ENCODE measurements at places on chromosomes 1 and 21. TPM values are rescaled to one million over a fixed set of nuclear protein-coding genes. Genes with fewer than 3 reads are reported as not detected.

GRCh38 chr21:38242061-38242460 is 14.7 kb upstream of the KCNJ15 start:
- no peak for DNase-seq

Gene AKR7A3
- total RNA-seq, result not detected

DNA sequence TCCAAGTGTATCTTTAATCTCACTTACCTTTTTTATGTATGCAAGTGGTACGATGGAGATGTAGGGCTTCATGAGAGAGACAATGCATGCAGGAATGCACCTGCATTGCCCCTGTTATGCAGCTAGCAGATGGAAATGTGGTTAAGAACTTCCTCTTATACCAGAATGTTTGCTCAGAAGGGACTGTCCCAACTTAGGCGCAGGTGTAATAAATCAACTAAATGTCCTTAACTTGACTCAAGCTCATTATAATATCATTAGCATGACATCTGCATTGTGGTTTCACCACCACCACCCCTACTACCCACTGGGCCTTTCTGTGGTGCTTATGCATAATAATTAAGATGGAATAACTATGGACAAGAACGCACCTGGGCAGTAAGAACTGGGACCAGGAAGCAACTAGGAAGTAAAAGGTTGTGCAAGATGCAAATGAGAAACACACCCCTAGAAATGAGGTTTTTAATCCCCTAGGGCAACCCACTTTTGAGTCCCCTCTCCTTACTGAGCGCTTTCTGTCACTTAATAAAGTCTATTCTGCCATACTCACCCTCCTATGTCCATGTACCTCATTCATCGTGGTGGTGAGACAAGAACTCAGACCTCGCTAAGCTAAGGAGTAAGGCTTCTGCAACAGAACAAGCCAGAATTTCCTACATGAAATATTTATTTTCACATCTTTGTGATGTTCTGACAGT is 1103.3 kb upstream of the B3GALT2 start:
- no peak for DNase-seq

- DNase-seq, result no peak
Observed at GRCh38 chr1:23661887-23662286, 29.7 kb upstream of the RPL11 start.

- DNase-seq, result no peak
Observed at GRCh38 chr1:89081005-89081404, 16.0 kb upstream of the GBP1 start.

- DNase-seq, result no peak
Observed at GRCh38 chr1:236144446-236145150, 2.3 kb downstream of the GPR137B start.

DNA sequence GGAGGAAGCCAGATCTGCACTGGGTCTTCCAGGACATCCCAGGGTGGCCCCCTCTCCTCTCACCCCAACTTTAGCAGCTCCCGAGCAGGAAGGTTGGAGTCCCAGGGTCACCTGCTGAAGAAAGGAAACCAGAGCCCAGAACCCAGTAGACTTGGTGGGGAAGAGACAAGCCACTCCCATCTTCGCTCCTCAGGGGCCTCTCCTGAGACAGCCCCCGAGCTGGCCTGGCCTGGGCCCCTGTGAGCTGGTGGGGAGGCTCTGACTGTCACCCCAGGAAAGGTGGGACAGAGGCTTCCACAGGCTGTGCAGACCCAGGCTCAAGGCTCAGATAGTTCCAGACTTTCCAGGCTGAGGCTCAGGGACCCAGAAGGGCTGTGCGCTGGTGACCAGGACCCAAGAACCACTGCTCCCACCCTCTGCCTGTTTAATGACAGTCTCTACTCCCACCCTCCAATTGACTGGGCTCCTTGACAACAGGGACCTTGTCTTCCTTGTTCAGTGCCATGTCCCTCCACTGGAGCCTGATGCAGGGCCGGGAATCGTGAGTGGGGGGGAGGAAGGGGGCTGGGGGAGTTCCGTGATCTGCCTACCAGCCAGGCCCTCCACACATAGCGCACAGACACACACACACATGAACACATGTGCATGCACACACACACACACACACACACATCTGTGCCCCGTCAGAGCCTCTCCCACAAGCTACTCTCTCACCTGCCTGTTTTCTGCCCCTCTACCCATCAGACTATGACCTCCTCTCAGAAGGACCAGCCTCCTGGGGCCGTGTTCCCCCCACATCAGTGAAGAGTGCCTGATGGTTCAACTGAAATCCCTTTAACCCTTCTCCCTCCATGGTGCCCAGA is 401.2 kb downstream of the MATN1 start:
- DNase-seq, result no peak

Data from uterus (tissue), 4 donors.